ENCODE measurements at places on chromosomes 7 and 10.

- peak; percentile 47 for DNase-seq
These were observed 119.4 kb downstream of the GNAT3 start for GRCh38 chr7:80392229-80393169.

DNA sequence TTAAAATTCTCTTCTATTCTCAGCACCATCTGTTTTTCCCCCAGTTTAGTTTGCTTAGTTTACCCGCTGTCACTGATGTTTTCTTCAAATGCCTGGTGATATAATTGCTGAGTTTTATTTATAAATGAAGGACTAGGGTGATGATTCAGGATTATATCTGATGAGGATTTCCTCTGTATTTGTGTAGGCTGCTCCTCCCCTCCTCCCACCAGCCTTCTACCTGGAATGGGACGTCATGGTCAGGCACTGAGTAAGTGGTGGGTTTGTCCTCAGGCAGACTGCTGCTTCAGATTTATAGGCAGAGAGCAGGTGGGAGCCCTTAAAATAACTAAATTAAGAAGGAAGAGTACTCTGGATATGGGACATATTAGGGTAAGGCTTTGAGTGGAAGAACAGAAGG, 35.8 kb downstream of the PALS2 start:
- no peak for DNase-seq

GRCh38 chr7:153022475-153023193, 263.1 kb downstream of the ACTR3B start:
- DNase-seq = peak; percentile 86

GRCh38 chr10:17435953-17436352, 18.4 kb downstream of the ST8SIA6 start:
- no peak for DNase-seq

DNA sequence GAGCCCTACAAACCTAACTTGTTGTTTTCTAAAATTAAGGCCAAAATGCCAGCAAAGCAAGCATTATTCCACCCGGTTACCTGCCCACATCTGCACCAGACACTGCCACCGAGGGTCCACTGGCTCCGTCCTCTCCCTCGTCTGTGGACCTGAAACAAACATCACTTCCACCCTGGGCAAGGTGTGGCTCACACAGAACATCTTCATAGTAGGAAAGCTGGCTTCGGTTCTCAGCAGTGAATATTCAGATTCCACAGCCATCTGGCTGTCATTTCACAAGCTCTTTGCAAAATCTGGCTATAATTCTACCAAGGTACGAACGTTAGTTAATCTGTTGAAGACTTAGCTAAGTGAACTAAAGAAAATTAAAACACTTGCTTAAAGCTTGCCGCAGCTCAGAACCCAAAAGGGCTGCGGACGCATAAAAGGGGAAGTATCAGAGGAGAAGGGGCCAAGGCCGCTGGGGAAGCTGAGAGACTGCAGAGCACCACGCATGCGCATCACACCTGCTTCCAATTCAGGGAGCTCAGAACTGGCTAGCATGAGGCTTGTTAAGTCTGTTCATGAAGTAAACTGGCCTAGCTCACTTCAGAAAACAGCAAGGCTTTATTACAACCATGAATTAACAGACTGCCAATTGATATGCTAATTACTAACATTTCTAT, 46.1 kb downstream of the PTPRN2 start:
- no peak for DNase-seq

DNA sequence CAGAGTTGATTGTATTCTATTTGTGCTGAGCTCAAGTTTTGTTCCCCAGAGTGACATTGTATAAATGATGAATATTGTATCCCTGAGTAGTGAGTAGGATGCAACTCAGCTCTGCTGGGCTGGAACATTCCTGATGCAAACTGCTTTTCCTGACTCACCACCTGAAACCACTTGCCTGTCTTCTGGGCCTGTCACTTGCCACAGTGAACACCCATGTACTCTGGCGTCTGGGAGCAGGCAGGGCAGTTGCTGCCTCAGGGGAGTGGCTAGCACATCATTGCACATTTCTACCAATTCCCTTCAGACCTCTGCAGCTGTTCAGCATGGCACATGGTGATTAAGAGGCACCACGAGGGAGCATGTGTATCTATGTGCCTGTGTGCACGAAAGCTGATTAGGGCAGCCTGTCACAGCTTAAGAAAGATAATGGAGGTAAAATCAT, 157.3 kb downstream of the SND1 start:
- DNase-seq = peak; percentile 19

GRCh38 chr10:19772972-19773371, 43.3 kb upstream of the PLXDC2 start:
- DNase-seq = no peak

DNA sequence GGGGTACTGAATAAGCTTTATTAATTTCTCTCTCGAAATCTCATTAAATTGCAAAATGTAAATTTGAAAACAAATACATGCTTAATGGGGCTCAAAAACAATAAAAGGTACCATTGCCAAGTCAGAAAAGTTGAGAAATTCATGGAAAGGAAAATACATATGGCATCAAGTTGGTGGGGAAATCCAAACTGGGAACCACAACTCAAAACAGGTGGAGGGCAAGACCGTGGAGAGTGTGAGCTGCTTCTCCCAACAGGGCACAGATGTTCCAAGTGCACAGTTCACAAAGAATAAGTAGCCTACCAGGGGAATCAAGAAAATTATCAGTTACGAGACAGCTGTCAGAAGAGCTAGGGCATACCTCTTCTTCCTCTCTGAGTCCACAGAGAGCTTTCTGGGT, 26.6 kb downstream of the MKX start:
- DNase-seq = no peak

GRCh38 chr7:3575753-3576531, 274.9 kb downstream of the SDK1 start:
- no peak for DNase-seq

GRCh38 chr7:157851501-157852067, 514.8 kb downstream of the DNAJB6 start:
- peak; percentile 40 for DNase-seq

- DNase-seq = no peak
These were observed 63.1 kb upstream of the ADRB1 start for GRCh38 chr10:113980408-113981087.

GRCh38 chr10:8059191-8059936, 4.9 kb downstream of the GATA3 start:
- DNase-seq = no peak

DNA sequence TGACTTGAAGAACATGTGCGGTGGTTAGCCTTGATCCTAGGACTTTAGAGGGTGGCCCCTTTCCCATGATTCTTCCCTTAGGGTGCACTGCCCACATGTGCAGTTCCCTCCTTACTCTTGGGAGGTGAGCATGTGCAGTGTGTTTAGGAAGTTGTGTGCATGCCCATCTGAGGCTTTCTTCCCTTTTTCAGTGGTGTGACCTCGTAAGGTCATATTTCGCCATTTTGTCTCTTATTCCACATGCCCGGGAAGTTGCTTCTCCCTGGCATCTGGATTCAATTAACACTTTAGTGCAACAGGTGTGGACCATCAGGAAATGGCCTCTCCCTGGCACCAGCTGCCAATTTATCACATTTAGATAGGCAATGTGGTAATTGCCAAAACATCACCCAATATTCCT, 380.6 kb upstream of the VSTM2A start:
- DNase-seq = no peak

DNA sequence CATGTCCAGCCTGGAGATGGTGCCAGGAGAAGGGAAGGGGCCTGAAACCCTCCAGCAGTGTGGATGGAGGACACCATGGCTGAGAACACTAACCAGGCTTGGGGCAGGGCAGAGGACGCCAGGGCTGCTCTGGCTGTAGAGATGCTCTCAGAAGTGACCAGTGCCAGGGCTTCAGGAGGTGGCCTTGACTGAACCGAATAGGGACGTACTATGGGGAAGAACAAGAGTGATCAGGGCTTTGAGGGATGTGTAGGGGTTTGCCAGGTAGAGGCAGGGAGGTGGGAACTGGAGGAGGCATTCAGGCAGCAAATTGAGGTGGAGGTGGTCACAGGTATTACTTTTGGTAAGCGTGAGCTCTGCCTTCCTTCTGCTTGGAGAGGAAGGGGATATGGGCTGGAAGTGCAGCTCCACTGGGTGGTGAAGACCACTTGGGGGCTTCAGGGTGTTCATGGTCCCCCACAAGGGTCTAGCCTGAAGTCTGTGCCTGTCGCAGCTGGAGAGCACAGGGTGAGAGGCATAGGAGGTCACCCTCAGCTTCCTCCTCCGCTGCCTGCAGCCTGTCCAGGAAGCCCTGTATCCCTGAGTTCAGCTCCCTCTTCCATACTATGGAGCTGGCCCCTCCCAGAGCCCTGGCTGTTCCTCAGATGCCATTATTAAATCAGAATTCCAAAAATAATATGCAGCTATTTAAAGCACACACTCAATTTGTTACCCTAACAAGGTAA, 27.8 kb downstream of the ADCY1 start:
- no peak for DNase-seq

- no peak for DNase-seq
These were observed 108.4 kb downstream of the KLF6 start for GRCh38 chr10:3676564-3676963.

DNA sequence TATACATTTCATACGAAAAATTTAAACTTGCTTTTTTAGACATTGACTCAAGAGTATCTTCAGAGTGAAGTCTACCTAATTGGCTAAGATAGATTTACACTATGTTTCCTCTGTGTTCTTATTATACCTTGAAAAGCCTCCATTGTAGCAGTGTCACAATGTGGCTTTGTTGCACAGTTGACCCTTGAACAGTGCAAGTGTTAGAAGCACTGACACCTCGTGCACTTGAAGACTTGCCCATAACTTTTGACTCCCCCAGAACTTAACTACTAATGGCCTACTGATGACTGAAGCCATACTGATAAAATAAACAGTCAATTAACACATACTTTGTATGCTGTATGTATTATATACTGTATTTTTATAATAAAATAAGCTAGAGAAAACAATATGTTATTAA, 84.3 kb downstream of the CPED1 start:
- DNase-seq = no peak

DNA sequence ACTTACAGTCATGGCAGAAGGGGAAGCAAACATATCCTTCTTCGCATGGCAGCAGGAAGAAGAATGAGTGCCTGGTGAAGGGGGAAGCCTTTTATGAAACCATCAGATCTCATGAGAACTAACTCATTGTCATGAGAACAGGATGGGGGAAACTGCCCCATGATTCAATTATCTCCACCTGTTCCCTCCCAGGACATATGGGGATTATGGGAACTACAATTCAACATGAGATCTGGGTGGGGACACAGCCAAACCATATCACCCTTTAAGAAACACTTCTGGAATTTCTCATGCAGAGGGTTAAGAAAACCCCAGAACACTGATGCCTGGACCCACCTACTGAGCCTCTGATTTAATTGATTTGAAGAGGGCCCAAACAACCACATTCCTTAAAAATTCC, 63.3 kb upstream of the DNAJB12 start:
- DNase-seq = no peak

DNA sequence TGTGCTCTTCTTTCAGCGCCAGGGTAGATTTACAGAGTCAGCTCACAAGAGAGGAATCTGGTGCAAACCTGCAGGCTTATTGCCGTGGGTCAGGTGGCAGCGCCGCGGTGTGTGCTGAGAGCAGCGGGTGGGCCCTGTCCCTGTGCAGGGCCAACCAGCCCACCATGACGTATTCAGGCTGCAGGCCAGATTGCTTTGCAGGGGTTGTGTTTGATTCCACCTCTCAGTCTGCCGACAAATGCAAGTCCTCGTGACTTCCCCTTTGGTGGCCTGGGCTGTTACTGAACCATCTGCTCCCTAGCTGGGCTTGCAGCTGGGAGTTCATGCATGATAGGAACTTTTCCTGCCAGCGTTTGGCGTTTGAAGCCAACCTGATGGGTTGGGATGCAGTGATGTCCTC, 66.7 kb upstream of the LEP start:
- no peak for DNase-seq

DNA sequence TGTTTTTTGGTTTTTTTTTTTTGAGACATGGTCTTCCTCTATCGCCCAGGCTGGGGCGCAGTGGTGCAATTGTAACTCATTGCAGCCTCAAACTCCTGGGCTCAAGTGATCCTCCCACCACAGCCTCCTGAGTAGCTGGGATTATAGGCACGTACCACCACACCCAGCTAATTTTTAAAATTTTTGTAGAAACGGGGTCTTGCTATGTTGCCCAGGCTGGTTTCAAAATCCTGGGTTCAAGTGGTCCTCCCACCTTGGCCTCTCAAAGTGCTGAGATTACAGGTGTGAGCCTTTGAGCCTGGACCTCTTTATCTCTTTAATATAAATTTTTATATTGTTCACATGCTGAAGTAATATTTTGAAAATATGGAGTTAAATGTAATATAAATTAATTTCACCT, 28.2 kb upstream of the LBX1 start:
- no peak for DNase-seq

GRCh38 chr7:20307901-20308300, 22.8 kb upstream of the ITGB8 start:
- DNase-seq = no peak
